ENCODE measurements at places on chromosomes 2 and 18.

GRCh38 chr2:9975805-9976447 lies 24.4 kb downstream of the GRHL1 start:
- no peak for DNase-seq

DNA sequence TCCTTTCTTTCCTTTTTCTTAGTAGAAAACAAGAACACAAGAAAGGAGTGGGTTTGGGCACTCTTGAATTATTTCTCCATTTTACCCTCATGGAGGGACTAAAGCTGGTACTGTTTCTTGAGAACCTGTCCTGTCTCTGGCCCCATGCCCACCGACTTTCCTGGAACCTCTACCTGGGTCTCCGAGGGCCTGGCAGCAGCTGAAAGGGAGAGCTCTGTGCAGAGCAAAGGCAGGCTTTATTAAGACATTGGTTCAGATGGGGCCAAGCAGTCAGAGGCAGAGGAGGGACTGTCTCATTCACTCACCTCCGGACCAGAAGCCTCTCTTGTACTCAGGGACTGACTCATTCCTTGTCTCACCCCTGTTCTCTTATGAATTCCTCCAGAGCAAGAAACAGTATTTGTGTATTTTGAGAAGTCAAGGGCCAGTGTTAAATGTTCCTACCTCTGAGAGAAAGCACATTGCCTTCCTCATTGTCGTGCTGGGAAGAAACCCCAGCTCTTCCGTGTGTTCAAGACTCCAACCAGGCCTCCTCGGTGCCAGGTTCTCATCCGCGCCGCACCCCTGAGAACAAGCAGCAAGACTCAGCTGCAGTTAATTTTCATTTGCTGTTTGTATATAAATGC lies 201.9 kb upstream of the NT5C1B start:
- DNase-seq: no peak

DNA sequence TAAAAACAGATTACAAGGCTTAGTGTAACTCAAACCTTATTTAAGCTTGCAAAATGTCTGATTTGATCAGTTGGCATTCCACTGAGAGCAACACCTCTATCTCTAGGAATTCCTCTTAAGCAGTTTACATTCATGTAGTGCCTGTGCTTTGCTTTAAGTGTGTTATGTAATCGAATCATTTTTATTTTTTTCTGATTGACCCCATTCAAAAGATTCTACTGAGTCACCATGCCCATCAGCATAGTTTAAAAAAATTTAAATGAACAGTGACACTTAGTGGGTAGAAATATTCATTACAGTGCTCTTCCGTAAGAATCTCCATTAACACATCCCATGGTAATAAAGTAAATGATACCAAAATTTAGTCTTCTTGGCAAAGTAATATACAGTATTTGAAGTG lies 67.8 kb upstream of the SLC4A10 start:
- DNase-seq: no peak

DNA sequence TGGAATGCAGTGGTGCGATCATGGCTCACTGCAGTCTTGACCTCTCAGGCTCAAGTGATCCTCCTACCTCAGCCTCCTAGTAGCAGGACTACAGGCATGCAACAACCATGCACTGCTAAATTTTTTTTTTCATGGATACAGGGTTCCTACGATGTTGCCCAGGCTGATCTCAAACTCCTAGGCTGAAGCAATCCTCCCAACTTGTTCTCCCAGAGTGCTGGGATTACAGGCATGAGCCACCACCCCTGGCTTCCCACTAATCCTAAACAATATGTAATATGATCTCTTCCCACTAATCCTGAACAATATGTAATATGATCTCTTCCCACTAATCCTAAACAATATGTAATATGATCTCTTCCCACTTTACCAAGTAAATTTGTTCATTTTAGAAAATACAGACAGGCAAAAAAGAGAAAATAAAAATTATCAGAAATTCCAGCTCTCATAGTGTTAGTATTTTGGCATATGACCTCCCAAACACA lies 33.7 kb upstream of the C18orf32 start:
- DNase-seq: no peak

- DNase-seq: no peak
Observed at GRCh38 chr2:28745225-28745624, 6.4 kb upstream of the PPP1CB start.

DNA sequence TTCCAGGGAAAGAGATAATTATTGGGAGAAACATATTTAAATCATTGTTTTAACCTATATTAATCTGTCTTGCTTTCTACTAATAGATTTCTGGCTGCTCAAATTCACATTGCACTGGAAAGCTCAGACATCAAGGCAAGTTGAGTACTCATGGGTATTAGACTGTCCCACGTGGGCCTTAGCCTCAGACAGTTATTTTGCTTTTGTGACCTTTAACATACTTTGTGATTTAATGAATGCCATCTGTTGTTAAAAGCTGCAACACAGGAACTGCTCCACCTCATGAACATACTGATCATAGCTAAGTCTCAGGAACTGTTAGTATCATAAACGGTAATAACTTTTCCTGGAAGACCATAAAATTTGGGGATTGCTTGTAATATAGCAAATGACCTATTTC lies 2.7 kb upstream of the LCT start:
- no peak for DNase-seq

- DNase-seq: no peak
Observed at GRCh38 chr2:34632327-34632726, 1033.2 kb upstream of the FAM98A start.

GRCh38 chr2:100730290-100730868 lies 89.6 kb upstream of the NPAS2 start:
- peak; percentile 34 for DNase-seq

- DNase-seq: no peak
Observed at GRCh38 chr18:36389811-36390581, 92.5 kb downstream of the FHOD3 start.

DNA sequence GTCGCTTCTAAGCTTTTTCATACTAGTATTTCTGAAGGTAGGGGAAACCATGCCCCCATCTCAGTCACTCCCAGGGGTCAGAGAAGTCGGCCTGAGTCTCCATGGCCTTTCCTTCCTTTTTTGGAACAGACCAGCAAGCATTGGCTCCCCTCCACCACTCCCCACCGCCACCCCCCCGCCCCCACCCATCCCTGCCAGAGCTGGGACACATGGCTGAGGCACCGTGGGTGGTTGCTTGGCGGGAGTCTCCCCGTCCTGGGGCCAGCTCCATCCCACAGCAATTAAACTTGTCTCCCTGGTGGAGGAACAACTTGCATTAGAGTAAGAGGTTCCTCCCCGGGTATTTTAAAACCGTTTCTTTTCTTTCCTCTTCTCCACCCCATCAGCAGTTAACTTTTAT lies 100.8 kb upstream of the TFPI start:
- no peak for DNase-seq

DNA sequence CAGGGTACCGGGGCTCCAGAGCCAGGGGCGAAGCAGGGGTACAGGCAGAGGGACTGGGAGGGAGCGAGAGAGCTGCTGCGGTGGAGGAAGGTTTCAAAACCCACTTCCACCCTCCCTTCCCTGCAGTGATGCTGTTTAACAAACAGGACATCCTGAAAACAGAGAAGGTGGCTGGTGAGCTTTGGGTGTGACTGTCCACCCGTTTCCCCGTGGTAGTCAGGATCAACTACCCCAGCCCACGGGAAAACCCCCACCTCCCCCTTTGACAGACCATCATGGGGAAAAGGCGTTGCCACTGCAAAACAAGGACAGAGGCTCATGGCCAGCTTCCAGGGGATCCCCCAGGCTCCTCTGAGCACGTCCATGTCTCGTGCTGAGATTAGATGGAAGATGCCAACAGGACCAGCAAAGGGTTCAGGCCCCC lies 12.9 kb downstream of the TMEM185B start:
- no peak for DNase-seq

GRCh38 chr2:238787501-238787900 lies 60.4 kb upstream of the TWIST2 start:
- DNase-seq: no peak

- peak; percentile 60 for DNase-seq
Observed at GRCh38 chr2:96325884-96326255, 753 bp downstream of the ITPRIPL1 start.

DNA sequence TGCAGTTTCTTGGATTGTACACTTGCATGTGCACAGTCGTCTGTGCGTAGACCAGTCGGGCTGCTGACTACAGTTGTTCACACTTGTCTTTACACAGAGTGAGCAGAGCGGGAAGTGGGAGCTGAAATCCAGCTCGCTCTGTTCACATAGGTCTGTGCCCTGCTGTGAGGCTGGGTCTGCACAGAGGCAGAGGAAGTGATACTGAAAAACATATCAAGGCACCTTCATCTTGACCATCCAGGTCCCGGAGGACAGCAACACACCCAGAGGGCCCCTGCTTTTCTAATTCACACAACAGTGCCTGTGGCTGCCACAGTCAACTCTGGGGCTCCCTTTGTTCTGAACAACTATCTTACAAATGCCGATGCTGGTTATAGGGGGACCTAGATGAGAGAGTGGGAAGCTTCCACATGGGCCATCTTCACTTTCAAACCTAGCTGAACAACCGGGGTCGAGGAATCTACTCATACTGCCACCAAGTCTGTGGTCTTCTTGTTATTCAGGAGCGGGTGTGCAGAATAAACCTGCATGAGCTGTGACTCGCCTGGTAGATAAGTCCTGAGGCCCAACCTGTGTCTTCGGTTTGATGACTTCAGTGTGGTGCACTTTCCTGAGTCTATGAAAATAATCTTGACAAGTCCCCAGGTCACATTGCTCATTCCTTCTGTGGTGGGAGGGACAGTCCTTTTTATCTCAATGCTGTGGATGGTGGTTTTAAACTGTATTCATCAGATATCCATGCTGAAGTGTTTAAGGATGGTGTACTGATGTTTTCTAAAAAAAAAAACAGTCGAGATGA lies 3.5 kb upstream of the ADNP2 start:
- no peak for DNase-seq

- no peak for DNase-seq
Observed at GRCh38 chr2:209673811-209674210, 97.8 kb upstream of the UNC80 start.

Measured in CD4-positive, alpha-beta T cell treated with Interleukin-15 for 1 hour (primary cell).